Hematopoietic multipotent progenitor cell (in vitro differentiated cells): ENCODE measurements at places on chromosomes 7 and 10. TPM values are rescaled to one million over a fixed set of nuclear protein-coding genes. Genes with fewer than 3 reads are reported as not detected.

Gene UNC5B
- 0.27 TPM for total RNA-seq

Gene LBX1
- total RNA-seq: not detected

Gene LAMTOR4
- total RNA-seq: 162 TPM

GRCh38 chr7:100023526-100023925, 8.1 kb downstream of the ZKSCAN1 start:
- no peak for DNase-seq

GRCh38 chr7:159117366-159118196, 27.1 kb downstream of the VIPR2 start:
- DNase-seq: no peak

DNA sequence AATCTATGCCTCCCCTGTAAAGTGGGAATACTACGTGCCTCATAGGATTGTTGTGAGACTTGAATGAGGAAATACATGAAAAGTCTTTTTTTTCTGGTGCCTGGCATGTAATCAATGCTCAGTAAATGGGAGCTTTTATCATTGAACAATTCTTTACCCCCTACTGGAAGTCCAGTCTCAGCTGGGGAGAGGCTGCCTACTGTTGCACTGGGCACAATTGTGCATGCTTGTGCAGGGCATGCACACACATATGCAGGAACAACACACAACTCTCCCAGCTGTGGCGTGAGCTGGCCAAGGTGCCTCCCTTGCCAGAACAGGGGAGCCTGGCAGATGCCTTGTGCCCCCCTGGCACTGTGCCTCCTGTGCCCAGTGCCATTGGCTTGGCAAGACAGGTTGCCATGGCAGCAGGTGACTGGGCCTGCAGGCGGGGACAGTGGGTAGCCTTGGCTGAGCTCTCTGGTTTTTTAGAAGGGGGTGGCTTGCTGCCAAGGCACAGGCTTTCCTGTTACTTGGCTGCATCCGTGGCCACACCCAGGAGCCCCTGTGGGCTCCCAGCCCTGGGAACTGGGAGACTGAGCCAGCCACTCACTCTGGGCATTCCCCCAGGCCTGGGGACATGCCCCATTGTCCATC, 16.1 kb upstream of the PALD1 start:
- DNase-seq: no peak

- DNase-seq: no peak
These were observed 24.8 kb upstream of the PPP2R2D start for GRCh38 chr10:131876017-131876416.

Gene RBAK
- total RNA-seq: 3.0 TPM

DNA sequence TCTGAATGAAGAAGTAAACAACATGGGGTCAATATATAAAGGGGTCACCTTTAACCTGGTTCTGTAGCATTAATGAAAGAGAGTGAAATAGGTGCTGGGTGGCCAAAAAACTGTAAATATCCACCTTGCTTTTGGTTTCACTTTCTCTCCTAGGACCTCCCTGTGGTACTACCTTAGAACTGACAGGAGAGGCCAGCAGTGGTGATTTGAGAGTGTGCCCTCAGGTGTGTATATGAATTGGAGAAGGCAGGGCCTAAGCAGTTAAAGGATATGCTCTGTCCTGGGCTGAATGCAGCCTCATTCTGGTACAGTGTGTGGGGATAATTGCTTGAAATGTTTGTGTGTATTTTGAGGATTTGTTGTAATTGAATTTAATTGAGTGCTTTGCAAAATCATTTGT, 62.0 kb downstream of the BBS9 start:
- DNase-seq: no peak

DNA sequence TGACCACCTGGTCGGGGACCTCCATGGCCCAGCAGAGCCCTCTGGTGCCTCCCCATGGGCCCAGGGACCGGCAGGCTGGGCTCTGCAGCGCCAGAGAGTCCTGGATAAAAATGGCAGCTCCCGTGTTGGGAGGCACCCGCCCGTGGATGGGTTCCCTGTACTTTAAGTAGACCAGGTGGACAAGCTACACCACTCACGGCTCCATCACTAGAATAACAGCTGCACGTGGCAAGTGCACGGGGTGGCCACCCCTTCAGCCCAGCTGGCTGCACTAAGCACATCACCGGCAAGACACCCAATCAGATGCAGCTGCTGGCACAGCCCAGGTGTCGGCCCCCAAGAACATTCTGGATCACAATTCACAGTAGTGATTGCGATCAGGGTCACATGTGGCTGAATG, 69.8 kb downstream of the DIP2C start:
- no peak for DNase-seq

GRCh38 chr7:156198277-156198676, 386.0 kb upstream of the SHH start:
- DNase-seq: no peak

Gene RASA4B
- total RNA-seq: 14.8 TPM

- no peak for DNase-seq
These were observed 140.1 kb downstream of the ITGA8 start for GRCh38 chr10:15579605-15580004.

DNA sequence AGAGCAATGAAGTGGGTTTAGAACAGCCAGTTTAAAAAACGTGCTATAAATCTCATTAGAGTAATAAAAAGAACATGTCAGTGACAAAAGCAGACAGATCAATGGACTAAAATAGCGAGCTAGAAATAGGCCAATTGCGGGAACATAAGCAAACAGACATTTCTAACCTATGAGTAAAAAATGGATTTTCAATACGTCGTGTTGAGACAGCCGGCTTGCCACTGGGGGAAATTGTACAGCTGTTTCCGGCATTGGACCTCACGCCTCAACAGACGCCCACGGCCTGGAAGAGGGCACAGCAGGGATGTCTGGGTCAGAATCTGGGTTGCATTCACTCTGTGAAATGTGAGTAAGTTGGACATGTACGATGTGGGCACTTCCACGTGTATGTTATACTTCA, 92.9 kb downstream of the SVOPL start:
- no peak for DNase-seq
